ENCODE measurements at places on chromosomes 5 and 9.

DNA sequence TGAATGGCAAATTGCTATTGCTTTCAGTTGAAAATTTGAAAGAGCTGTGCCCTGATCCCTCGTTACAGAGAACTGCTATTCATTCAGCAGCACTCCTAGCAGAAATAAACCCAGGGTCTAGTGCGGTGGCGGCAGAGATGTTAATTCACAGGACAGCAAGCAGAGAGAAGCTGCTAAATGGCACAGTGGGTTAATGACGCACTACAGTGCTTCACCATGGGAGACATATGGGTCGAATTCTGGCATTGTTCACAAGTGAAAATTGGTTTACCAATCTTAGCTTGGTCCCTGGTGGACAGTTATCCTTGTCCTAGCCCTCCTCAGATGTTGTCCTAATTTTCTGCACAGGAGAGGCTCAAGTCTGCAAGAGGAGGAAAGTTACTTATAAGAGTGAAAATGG, 807.4 kb downstream of the TLE1 start:
- no peak for DNase-seq

DNA sequence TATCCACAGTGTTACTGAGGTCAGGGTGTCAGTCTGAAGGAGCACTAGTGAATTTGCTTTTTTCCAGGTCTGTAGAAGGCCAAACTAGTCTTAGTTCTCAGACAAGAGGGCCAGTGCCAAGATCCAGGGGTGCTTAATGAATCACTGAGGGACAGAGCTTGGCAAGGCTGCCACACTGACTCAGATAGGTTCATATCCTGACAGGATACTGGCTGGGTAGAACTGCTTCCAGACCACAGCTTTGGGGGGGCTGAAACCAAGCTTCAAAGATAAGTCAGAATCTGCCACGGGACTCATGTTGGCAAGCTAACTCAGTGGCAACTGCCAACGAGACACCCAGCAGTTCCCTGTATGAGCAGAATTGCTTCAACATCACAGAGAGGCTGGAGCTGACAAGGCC, 1125.4 kb downstream of the EFNA5 start:
- no peak for DNase-seq

DNA sequence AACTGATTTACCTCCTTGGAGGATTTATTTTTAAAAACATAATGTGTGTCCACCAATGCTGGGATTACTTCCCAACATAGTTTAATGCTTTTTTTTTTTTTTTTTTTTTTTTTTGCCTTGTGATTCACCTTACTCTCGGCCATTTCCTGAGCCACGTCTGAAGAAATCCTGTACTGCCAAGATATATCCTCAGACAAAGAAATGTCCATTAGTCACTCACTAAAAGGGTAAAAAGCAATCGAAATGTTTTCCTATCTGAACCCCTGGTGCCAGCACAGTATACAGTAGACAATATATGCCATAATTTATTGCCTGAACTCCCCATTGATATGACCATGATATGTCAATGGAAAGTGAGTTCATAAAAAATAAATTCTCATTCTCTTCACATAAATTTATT, 344.1 kb downstream of the BNC2 start:
- DNase-seq: no peak

DNA sequence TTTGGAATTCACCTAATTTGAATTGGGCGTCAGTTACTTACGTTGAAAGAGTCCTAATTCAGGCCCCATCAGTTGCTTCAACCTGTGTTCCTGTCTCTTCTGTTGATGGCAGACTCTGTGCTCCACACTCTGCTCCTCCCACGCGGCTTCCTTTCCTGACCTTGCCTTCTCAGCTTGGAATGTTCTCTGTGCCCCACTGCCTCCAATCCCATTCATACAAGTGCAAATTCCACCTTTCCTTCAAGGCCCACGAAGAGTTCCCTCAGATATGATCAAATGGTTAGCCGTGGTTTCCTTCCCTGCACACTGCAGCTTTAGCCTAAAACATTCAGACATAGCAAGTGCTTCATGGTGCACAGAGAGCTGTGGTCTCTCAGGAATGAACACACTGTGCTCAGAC, 65.7 kb downstream of the SREK1 start:
- DNase-seq: no peak

DNA sequence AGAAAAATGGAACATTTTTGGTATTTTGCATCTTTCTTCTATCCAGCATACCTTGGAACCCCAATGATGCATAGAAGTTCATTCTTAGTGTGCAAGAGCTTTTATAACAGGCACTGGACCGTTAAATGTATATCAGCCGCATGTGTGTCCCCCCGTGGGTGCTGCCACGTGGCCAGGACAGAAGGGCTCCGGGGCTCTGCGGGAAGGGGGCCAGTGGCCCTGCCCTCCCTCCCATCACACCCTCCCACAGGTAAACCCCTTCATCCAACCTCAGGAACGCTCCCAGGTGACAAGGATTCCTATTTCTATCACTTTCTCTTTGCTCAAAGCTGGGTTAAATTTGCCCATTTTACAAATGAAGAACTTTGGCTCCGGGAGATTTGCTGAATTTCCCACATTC, 393.4 kb upstream of the IRX4 start:
- no peak for DNase-seq

- no peak for DNase-seq
Measured at GRCh38 chr9:133035669-133036068, 4.9 kb downstream of the GTF3C5 start.

DNA sequence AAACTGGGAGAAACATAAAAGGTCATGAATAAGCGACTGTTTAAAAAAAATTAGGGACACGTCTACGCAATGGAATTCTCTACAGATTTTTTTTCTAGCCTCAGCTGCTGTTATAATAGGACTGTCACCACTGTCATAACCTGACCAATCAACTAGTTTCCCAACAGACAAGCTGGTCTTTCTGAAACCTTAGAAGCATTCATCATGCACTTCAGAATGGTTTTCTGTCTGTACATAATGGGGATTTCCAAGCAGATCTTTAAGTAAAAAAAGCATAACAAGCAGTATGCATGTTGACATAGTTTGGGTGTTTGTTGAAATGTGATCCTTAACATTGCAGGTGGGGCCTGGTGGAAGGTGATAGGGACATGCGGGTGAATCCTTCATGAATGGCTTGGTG, 58.3 kb upstream of the SEMA6A start:
- no peak for DNase-seq

DNA sequence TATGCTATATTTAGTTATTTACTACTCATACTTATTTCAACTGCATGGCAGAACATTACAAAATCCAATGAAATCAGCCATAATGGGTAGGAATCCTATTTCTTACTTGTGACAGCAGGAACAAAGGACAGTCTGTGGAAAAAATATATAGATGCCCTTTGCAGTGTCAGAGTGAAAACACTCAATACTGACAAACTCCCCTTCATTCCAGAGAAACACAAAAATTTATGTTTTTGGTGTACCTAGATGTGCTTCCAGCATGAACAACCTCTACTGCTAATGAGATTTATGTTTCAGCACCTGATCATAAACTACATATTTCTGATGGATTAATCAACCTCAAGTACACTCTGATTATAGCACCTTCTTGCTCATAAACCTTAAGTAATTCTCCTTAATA, 132.4 kb downstream of the CDH10 start:
- DNase-seq: no peak

- DNase-seq: no peak
Measured at GRCh38 chr9:113570749-113571711, 107.5 kb downstream of the RGS3 start.

GRCh38 chr5:32072054-32072453, 102.1 kb downstream of the GOLPH3 start:
- DNase-seq: no peak

DNA sequence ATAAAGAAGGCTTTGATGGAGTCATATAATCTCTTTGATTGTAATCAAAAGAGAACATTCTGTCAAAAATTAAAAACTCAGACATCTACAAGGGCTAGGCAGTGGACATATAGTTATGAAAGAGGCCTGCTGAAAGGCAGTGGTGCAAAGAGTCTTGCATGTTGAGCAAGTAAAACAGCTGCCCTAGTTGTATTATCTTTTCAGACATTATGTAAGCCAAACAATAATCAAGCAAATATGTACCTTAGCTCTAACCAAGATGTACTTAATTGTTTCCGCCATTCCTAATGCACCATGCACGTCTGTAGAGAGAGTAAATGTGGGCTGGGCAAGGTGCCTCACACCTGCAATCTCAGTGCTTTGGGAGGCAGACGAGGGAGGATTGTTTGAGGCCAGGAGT, 14.3 kb downstream of the GAPT start:
- no peak for DNase-seq

DNA sequence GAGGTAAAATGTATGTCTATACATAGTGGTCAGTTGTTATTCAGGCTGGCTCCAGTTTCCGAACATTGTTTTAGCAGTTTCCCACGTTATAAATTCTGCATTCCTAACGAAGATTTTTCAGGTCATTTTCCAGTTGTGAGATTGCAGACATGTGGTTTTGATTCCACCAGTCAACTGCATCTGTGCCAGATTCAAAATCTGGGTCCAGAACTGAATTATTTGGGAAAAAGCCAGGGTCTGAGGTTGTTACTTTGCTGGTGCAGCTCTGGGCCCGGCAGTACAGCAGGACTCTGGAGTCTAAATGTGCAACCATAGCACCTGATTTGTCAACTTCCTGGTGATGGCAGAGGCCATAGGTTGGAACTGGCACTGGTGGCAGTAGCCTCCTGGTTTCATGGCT, 105.7 kb upstream of the MEGF10 start:
- DNase-seq: no peak

GRCh38 chr9:98132806-98133631, 14.0 kb upstream of the TRIM14 start:
- no peak for DNase-seq

- no peak for DNase-seq
Measured at GRCh38 chr5:34550247-34550646, 105.9 kb upstream of the RAI14 start.

GRCh38 chr5:128053291-128053954, 30.1 kb upstream of the SLC12A2 start:
- no peak for DNase-seq

DNA sequence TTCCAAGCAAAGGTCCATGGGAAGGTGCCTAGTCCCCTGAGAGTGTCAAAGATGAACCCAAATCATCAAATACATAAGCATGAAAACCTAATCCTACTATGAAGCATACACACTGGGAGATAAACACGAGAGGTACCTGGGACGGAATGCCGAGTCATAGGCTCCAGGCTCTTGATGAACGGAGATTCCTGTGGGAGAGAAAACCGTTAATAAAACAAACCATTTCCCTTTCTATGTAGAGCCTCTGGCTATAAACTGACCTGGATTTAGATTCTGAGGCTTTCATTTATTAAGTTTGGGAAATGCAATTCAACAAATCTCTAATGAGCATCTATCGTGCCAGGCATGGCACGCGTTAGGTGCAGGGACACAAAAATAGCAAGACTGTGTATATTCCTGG, 206.4 kb upstream of the IL12B start:
- DNase-seq: no peak

GRCh38 chr5:22560147-22560546, 293.0 kb downstream of the CDH12 start:
- no peak for DNase-seq

DNA sequence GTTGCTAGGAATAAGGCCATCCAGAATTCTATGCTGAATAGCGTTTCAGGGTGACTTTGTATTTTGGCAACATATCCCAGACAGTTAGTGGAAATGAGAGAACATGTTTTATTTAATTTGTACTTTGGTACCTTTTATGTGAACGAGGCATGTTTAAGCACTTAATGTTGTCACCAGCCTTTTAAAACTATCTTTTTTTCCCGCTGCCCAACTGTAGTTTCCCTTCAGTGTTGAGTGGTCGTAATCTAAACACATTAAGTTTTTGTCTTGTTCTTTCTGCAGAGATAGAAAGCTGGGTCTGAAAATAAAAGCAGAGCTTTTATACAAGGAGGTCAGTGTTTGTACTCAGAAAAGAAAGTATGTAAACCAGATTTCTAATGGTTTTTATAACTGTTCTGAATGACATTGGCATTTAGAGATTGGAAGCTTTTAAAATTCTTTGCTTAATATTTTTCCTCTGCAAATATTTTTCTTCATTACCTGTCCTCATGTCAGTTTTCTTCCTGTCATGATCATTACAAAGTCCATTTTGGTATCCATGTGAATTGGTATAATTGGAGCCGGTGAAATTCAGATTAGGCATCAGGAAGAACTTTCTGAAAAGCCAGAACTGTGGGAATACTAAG, 100.7 kb downstream of the ARHGEF28 start:
- DNase-seq: no peak

DNA sequence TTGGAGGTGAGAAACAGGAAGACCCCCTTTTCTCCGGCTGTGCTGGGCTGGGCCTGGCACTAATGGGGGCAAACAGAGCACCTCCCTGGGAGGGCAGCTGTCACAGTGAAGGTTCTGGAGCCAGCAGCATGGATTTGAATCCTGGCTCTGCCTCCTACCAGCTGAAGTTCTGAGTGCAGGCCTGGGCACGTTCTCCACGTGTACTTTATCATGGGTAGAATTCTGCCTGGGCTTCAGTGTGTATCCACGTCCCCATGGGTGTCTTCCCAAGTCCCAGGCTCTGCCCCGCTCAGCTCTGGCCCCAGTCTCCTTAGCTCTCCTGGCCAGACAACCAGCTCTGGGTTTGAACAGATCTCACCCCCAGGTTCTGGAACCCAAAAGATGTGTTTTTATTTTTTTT, 223.2 kb downstream of the PBX3 start:
- DNase-seq: no peak

GRCh38 chr9:34098307-34098706, 28.2 kb downstream of the DCAF12 start:
- no peak for DNase-seq

DNA sequence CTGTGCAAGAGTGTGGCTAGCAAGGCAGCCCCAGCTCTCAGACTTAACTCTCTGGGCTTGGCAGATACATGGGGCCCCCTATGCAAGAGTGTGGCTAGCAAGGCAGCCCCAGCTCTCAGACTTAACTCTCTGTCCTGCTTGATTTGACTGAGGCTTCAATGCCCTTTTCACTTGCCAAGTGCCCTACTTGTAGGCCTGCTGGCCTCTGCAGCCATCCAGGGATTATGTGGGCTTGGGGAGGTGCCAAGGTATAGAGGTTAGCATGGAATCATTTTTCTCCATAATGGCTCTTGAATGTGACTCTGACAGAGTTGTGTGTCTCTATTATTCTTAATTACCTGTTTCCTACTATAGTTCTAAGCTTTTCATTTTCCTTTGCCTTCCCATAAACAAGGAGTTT, 115.5 kb upstream of the RUSC2 start:
- DNase-seq: no peak

DNA sequence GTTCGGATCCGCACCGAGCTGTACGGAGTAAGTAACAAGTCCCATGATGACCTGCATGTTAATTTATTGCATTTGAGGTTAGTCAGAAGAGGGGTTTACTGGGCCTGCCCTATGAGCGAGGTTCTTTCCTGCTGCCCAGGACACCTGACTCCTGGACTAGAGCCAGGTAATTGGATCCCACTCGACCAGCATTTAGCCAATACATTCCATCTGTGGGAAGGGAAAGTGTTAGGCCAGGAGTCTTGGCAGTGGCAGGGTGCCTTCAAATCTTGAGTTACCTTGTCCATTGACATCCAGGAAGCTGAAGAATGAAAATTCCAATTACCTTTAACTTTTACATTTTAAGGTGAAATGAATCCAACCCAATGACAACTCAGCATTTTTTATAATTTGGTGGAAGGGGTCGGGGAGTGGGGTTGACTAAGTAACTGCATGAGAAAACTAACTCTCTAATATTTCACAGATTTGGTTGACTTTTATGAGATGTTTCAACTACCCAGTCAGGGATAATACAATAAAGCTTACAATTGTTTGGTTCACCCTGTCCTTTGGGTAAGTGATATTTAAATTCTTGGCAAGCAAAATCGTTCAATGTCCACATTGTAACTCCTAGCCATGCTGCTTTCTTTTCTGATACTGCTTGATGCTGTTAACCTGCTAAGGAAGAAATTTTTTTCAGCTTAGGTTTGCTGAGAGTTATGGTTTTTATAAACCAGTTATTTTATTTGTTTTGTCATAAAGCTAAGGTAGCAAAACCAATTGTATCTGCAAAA, 111.6 kb upstream of the IQGAP2 start:
- no peak for DNase-seq

All from activated T-cell treated with anti-CD3 and anti-CD28 coated beads for 24 hours (primary cell).